ENCODE measurements at places on chromosomes 3 and 15. TPM values are rescaled to one million over a fixed set of nuclear protein-coding genes. Genes with fewer than 3 reads are reported as not detected.

GRCh38 chr15:73538123-73538522 is 95.1 kb downstream of the NPTN start:
- DNase-seq, result no peak
- H3K36me3 ChIP-seq, result no peaks in the 10 kb centered on the region
- no peak overlapping the region for H3K27ac ChIP-seq
- no peaks in the 10 kb centered on the region for H3K27me3 ChIP-seq

DNA sequence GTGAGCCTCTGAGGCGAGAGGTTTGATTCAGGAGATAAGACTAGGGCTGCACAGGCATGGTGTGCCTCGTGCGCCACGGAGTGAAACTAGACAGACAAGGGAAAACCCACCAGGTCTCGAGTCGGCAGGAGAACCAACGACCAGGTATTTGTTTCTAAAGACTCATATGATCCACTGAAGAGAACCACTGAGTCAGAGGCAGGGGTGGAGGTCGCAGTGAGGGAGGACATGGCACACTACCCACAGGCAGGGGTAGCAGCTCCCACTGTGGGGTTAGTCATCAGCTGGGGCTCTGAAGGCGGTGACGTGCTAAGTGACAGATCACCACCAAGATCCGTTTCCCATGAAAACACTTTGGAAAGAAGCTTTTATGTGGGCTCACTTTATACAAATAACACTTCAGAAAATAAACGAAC is 45.7 kb downstream of the CHSY1 start:
- no peaks in the 10 kb centered on the region for H3K27me3 ChIP-seq
- no peak for DNase-seq
- no peak overlapping the region for H3K27ac ChIP-seq
- no peak overlapping the region for H3K4me3 ChIP-seq
- no peaks in the 10 kb centered on the region for H3K4me1 ChIP-seq
- no peaks in the 10 kb centered on the region for H3K36me3 ChIP-seq

DNA sequence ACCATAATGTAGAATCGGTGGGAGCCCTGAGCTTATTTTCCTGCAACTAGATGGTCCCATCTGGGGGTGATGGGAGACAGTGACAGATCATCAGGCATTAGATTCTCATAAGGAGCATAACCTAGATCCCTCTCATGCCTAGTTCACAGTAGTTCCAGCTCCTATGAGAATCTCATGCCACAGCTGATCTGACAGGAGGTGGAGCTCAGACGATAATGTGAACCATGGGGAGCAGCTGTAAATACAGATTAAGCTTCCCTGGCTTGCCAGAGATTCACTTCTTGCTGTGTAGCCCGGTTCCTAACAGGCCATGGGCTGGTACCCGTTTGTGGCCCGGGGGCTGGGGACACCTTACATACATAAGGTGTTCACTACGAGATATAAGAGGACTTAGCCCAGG is 67.5 kb upstream of the LRRFIP2 start:
- no peaks in the 10 kb centered on the region for H3K27me3 ChIP-seq
- peak overlapping the region; percentile 99 for H3K27ac ChIP-seq
- no peak overlapping the region for H3K4me3 ChIP-seq
- H3K36me3 ChIP-seq, result no peaks in the 10 kb centered on the region
- DNase-seq, result no peak
- peaks cover 6% of the 10 kb centered on the region for H3K4me1 ChIP-seq

The TNNC1 gene
- total RNA-seq, result 15.0 TPM

The BFSP2 gene
- not detected for total RNA-seq

All from hepatocyte (in vitro differentiated cells).